LoVo (cell line): ENCODE measurements at places on chromosomes 12 and 14.

DNA sequence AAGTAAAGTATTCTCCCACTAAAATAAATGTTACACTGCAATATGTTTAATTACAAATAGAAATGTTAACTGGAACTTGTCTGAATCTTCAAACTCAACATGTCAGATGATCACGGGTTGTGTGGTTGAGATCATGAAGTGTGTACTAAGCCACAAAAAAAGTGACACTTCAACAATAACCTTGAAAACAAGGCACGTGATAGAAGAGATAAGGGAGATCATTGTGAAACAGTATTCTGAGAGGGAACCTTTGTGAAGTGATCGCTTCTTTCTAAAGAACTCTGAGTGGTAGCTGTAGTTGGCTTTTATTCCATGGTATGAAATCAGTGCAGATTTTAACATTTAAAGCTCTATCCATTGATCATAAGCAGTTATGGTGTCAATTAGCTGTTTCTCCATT, 60.0 kb downstream of the LIN52 start:
- DNase-seq, result no peak

DNA sequence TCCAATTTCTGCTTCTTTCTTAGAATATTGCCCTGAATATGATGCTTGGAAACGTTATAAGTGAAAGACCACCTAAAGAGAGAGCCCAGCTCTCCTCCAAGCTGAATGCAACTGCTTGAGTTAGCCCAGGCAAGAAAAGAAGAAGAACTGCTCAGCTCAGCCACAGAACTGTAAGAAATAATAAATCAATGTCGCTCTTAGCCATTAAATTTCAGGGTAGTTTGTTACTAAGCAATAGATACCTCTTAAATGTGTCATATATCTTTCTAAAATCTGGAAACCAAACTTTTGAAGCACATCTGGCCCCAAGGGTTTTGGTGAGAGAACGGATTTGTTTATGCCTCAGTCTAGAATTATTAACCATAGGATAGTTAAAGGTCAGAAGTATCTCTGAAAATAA, 50.4 kb downstream of the SLC6A15 start:
- no peak for DNase-seq

DNA sequence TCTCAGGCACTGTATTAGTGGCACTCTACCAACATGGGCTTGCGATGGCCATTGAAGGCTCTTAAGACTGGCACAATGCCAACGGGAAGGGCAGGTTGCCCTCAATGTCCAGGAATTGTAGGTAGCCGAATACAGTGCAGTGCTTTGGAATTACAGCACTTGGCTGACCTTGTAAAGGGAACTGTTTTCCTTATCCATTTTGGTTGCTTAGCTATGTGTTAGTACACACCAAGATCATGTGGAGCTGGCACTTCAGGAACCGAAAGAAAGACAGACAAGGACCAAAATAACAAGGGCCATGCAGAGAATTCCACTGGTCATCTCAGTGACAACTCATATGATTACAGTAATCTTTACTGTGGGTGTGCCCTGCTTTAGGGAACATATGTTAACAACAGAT, 72.7 kb downstream of the DYRK2 start:
- peak; percentile 39 for DNase-seq

GRCh38 chr12:108211157-108211556, 82.1 kb downstream of the WSCD2 start:
- no peak for DNase-seq

DNA sequence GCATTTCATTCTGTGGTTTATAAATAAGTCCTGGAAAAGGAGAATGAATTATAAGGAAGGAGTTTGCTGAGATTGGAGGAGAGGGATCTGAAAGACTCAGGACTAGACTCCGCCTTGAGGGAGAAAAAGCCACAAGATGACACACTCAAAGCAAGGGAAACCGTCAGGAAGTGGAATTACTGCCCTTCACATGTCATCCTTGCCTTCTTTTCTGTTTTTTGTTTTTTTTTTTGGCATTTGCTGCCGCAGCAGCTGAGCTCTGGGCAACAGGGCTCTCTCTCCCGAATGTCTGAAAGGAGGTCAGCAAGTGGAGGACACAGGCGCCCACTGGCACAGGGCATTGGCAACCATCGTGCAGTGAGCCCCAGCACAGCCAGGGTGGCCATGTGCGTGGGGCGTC, 344.9 kb downstream of the DPF3 start:
- no peak for DNase-seq

GRCh38 chr14:35159742-35160409, 37.5 kb downstream of the PRORP start:
- DNase-seq, result peak; percentile 88

DNA sequence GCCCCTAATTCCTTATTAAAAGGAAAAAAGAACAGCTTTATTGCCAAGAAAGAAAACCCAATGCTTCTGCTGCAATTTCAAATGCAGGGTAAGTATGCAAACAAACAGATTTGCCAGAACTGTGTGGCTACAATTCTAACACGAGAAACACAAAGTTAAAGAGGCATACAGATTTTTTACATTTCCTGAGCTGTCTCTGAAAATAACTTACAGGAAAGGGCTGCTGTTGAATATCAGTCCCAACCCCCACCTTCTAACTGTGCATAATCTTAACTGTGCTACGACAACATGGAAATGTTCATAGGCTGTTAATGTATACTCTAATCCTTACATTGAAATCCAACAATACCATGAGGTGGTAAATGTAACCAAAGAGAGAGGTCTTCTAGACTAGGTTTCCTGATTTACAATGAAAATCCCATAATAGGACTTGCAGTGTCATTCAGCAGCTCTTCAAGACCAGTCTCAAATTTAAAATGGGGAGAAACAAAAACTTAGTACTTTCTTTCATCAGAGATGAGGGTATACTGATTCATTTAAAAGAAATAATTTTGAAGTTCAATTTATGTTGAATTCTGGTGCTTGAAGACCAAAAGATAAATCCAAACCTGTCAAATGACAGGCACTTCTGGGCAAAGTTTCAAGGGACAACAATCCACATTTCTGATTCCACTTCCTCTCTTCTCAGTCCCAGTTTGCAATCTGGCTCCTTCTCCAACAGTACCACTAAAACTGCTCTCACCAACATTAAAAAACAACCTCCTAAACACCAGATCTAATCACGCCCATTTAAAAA, 14.4 kb downstream of the FGD6 start:
- no peak for DNase-seq

- DNase-seq, result no peak
Observed at GRCh38 chr12:93115198-93115601, 186.1 kb upstream of the EEA1 start.

- DNase-seq, result no peak
Observed at GRCh38 chr14:27672047-27672446, 1074.2 kb upstream of the NOVA1 start.

DNA sequence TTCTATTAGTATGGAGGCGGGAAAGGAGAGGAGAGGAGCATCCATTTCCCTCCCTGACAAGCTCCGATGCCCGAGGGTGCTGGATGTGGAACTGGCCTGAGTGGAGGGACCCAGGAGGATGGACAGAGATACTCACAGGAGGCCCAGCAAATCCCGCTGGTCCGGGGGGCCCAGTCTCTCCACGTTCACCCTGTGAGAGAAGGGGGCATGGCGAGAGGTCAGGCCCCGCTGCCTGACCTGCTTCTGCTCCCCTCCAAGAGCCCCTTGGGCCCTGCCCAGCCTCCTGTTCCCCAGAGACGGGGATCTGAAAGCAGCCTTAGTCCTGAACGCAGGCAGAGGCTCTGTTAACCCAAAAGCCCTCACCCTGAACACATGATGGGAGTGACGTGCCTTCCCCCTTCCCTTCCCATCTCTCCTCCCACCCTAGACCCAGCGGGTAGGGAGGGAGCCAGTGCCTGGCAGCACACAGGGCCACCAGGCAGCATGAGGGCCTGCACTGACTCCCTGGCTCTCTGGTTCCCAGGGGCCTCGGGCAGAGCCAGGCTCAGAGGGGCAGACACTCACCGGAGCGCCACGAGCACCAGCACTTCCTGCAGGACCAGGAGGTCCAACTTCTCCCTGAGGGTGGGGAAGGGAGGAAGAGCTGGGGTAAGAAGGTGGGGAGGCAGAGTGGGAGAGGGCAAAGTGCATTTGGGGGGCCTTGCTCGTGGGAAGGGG, 17.5 kb downstream of the TMEM106C start:
- no peak for DNase-seq

GRCh38 chr12:51678086-51678724, 87.2 kb downstream of the SCN8A start:
- DNase-seq, result peak; percentile 66

DNA sequence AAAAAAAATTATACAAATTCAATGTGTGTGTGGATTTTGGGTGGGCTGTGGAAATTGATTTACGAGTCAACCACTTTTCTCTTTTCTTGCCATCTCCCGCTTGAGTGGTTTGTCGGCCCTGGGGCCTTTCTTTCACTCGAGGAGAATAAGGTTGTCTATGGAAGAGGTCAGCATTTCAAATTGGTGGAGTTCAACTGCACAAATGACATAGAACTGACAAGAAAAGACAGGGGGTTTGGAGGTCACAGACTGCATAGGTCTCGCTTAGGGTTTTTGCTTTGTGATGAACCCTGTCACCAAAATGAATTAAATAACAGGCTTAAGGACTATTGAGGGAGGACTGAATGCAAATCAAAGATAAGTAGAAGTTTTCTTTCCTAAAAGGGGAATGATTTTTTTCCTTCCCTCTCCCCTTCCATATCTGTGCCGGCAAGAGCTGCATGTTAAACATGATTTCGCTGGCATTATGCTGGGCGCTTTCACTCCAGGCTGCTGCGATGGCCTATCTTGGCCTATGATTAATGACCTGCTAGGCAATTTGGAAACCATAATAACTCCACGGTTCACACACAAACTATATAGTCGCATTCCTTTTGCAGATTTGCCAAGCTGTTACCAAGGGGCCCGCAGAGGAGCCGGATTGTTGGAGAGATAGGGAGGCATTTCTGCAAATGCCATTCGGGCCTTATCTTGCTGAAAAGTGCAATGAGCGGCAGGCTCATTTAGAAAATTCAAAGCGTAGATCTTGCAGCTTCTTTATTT, 20.7 kb downstream of the ASCL1 start:
- no peak for DNase-seq

DNA sequence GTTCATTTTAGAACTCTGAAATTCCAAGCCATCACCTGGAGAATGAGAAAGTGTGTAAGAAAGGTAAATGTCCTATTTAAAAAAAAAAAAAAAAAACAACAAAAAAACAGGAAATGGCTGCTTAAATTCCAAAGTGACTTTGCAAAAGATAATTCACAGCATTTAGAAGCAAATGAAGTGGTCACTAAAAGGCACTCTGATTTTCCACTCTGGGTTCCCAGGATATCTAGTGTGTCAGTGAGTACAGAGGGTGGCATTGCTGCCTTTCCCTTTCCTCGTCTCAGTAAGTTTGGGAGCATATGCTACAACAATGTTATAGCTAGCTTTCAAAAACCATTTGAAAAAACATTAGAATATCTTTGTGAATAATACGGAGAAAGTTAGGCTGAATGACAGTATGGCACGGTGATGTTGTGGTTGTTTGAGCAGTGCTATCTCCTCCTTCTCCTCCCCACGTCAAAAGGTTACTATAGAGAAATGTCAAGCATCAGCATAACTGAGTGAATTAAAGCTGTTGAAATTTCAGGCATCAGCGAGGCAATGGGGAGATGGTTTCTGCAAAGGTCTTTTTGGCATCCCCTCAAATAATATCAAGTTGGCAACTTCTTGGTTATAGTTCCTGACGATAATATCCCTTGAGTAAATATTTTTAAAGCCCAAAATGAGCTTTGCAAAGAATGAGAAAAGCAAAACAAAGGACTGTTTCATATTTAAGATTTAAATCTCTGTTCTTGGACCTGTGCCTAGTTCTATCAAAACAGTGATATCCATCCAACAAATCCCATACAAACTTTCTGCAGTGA, 164.5 kb upstream of the E2F7 start:
- no peak for DNase-seq

DNA sequence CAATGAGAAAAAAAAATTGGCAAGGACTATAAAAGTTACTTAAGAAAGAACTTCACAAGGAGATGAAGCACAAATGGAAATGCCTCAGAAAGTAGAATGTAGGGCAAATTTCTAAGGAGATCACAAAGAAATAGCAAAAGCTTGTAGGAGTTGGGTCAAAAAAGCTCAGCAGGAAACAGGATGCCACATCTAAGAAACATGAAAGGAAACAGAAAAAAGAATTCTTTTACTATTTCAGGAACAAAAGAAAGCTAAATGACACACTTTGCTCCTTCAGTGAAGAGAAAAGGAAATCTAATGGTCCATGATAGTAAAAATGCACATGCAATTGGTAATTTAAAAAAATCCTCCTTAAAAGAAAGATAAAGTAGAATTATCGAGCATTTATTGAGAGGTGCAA, 452.1 kb upstream of the GARIN6 start:
- no peak for DNase-seq

DNA sequence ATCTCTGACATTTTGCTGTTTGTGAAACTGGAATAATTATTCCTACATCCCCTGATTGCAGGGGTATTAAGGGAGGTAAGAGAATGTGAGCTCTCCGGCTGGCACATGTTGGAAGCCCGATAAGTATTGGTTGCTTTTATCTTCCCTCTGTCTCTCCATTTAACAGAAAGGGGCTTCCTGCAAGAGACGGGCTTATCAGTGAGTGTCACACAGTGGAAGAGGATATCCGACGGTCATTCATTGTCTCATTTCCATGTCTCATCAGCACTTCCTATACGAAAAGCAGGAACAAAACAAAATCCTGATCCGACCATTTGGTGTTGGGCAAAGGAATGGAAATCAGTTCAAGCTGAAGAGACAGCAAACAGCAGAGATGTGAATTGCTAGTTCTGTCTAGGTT, 10.7 kb downstream of the DYRK4 start:
- no peak for DNase-seq
